ENCODE measurements at places on chromosomes 6 and 20.

GRCh38 chr6:128111096-128111495 is 210.2 kb upstream of the THEMIS start:
- DNase-seq = no peak

- DNase-seq = no peak
Observed at GRCh38 chr6:3899970-3900439, 50.8 kb downstream of the FAM50B start.

- no peak for DNase-seq
Observed at GRCh38 chr6:134701301-134701700, 248.6 kb downstream of the ALDH8A1 start.

- DNase-seq = no peak
Observed at GRCh38 chr6:18507018-18507415, 119.9 kb downstream of the RNF144B start.

- no peak for DNase-seq
Observed at GRCh38 chr6:144232832-144233230, 52.3 kb upstream of the UTRN start.

DNA sequence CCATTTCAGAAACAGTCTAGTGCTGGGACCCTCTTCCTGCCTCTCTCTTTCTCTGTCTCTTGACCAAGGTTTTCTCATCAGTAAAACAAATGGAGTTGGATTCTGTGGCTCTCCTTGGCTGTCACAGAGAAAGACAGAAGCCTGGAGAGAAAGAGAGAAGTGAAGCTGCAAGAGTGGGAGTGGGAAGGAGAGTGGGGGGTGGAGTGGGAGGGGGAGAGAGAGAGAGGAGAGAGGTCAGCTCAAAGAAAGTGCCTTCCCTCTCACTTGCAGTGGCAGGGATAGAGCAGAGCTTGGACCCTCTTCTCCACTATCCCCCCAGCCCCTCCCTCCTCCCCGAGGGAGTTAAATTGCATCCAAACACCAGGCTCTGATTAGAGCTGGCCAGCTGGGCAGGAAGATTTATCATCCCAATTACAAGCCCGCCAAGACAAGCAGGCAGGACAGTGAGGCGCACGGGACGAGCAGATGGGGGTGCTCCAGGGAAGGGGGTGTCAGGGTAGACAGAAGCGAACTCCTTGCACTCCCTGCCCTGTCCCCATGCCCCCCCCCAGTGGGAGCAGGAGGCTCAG is 74.3 kb downstream of the CD40 start:
- DNase-seq = no peak

DNA sequence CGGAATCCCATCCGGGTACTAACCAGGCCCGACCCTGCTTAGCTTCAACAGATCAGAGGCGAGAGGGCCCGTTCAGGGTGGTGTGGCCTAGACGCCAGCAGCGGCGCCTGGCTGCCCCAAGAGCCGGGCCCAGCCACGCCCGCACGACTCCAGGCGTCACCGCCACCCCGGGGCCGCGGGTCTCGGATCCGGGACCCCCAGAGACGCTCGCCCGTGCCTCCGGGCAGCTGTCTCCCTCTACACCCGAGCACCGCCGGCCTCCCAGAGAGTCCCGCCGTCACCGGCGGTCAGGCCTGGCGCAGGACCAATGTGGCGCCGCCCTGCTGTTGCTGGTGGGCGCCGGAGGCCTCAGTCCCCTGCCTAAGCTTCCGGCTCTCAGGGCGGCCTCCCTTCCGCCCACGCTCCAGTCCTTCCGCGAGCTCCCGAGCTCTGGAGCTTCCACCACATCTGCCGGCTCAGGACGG is 441.2 kb upstream of the DEFB115 start:
- DNase-seq = no peak

GRCh38 chr6:11706171-11706570 is 72.4 kb downstream of the ADTRP start:
- no peak for DNase-seq

DNA sequence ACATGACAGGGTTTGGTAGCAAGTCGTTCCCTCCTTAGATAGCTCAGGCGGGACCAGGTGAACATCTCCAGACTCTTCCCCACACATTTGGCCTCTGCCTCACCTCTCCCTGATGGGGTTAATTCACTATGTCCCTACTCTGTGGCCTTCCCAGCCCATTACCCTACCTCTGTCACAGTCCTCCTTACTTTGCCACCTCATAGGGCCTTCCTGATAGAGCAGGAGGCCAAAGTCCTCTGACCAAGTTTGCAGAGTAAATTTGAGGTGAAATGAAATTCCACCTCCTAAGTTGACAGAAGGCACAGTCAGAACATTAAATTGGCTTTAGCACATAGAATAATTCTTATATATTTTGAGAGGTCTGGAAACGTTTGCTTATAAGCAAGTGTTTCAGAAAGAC is 53.1 kb upstream of the ARMC2 start:
- DNase-seq = no peak

DNA sequence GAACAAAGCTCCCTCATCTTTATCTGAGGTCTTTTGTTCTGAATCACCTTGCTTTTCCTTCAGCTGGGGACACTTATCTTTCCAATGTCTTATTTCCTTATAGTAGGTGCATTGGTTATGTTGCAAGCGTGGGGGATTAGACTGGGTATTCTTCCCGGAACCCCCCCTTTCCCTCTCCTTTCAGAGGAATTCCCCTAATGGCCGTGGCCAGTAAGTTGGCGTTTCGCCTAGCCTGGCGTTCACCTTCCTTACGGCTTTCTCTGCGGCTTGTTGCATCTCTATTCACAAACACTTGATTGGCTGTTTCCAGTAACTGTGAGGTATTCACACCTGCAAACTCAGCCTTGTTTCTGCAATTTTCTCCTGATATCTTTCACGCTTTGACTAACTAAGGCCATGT is 32.8 kb upstream of the FABP7 start:
- no peak for DNase-seq

- DNase-seq = no peak
Observed at GRCh38 chr6:23272536-23272935, 703.2 kb downstream of the HDGFL1 start.

DNA sequence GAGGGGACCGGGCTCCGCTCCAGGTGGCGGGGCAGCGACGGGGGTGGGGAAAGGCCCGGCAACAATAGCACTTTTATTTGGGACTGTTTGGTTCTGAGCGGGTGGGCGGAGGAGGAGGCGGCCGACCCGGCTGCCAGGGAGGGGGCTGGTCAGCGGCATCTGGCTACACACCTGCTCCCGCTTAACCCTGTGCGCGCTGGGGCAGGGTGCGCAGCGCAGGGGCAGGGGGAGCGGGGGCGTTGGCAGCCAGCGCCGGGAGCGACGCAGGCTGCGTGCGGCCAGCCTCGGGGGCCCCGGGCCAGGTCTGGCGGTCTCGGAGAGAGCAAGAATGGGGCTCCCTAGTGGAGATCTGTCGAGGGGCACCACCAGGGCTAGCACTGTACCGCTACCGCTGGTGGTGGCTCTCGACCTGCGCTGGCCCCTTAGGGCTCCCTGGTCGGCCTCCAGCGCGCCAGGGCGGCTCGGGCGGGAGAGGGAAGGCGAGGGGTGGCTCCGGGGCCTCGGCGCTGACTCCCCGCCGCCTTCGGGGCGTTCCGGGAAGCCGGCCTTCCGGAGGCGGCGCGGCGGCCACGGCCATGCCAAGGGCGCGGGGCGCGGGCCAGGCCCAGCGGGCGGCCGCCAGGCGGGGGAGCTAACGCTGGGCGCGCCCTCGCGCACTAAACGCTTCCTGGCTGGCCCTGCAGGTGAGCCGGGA is 92.4 kb downstream of the NCR2 start:
- peak; percentile 59 for DNase-seq

DNA sequence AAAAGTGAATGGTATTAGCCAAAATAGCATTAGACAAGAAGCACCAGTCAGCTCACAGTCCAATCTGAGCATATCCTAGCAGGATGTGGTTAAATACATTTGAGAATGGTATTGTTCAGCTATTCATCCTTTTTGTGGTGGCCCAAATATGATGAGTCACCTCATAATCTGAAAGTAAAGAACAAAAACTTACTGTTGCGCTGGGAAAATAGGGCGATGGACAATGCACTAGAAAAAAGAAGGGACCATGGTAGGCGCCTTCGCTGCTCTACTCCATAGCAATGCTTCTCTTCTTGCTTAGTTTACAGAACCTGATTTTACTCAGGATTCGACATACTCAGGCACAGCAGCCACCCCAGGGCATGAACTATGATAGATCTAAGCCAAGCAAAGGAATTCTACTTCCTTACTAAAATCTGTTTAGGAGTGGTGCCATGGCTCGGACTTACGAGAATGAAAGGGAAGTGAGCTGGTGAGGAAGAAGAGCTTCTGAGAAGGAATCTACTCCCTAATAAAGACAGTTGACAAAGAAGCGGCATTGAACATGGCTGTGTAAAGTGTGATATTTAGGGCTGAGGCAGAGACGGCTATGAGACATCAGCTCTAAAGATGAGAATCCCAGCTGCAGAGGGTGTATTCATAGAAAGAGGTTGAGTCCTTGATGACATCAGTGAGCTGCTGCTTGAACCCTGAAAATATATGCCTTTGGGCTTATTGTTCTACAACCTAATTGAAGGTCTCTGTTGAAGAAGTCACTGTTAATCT is 16.6 kb upstream of the FBXO9 start:
- DNase-seq = no peak

GRCh38 chr6:35471836-35472345 is 3.7 kb downstream of the RPL10A start:
- DNase-seq = no peak

DNA sequence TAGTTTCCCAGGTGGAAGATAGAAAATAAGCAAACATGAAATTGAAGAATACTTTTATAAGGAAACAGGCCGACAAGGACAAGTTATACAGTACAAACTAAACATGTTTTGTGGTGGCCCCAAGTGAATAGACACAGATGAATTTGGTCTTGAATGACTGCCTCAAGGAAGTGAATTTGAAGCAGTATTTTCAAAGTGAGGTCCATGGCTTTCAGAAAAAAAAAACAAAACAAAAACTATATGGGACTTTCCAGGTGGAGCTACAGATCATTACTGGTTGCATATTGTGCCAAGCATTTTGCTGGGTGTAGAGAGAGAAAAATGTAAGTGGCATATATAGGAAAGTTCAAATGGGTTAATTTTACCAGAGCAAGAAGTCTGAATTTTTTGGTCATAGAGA is 68.8 kb downstream of the CYB5R4 start:
- no peak for DNase-seq

DNA sequence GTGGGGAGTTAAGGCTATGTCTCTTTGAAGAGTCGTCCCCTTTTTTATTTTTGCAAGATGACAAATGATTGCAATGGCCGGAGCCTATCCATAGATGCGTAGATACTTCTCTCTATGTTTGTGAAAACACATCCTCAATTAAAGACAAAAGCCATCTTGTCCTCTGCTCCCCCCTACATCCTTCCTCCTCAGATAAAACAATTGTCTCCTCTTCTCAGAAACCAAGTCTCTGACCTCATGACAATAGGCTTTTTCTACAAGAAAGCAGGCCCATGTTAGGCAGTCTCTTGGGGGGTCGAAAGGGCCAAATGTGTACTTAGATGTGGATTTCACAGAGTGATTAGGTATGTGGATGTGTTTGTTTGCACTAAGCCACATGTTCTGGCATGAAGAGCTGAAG is 51.1 kb upstream of the SSTR4 start:
- no peak for DNase-seq

DNA sequence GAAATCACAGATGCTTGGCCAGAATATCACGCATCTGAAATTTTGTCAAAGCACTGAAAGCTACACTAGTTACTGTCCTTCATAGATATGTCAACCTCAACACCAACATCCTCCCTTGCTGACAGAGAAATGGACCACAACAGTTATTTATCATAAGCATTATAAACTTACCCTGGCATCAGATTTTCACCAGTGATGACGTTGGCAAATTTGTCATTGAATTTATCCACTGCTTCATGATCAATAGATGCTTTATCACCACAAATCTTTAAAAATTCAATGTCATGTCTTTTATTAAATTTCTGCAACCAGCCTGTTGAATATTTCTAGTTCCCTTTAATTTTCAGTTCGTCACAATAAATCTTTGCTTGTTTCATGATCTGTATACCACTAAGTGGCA is 205.7 kb downstream of the GJA1 start:
- DNase-seq = no peak

GRCh38 chr6:144582939-144583613 is 297.9 kb downstream of the UTRN start:
- peak; percentile 63 for DNase-seq

- no peak for DNase-seq
Observed at GRCh38 chr20:3275966-3276679, 37.1 kb upstream of the SLC4A11 start.

GRCh38 chr6:139343052-139343750 is 31.2 kb downstream of the CITED2 start:
- DNase-seq = no peak

GRCh38 chr6:100491952-100492670 is 27.4 kb upstream of the SIM1 start:
- DNase-seq = no peak

DNA sequence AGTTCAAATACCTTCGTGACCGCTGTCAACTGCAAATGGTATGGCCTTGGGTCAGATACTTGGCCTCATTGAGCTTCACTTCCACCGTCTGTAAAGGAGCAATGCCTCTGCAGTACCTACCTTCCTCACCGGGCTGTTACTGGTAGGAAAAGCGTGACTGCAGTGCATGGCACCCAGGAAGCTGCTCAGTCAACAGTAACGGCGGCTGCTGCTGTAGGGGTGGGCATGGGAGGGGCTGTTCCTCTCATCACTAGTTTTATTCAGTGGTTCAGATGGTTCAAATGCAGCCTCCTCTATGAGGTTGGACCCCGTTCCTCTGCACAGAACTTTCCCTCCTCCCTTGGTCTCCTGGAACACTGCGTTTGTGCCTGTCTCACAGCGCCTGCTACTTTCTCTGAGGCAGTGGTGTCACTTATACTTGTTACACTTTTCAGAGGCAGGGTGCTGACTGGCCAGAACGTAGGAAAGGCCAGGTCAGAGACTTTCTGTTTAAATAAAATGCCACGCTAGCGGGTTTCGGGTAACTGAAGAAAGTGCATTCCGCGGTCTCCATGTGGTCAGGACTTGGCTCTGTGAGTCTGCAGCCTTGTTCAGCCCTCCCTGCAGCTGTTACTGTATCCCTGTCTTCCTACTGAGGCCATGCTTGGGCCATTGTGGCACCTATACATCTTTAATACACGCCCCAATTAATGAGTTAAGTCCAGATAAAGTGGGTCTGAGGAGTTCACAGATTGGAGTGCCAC is 279.6 kb downstream of the NRN1 start:
- DNase-seq = peak; percentile 32

- no peak for DNase-seq
Observed at GRCh38 chr6:150604467-150604866, 4.8 kb downstream of the PLEKHG1 start.
